ENCODE measurements at places on chromosomes 7 and 10.

DNA sequence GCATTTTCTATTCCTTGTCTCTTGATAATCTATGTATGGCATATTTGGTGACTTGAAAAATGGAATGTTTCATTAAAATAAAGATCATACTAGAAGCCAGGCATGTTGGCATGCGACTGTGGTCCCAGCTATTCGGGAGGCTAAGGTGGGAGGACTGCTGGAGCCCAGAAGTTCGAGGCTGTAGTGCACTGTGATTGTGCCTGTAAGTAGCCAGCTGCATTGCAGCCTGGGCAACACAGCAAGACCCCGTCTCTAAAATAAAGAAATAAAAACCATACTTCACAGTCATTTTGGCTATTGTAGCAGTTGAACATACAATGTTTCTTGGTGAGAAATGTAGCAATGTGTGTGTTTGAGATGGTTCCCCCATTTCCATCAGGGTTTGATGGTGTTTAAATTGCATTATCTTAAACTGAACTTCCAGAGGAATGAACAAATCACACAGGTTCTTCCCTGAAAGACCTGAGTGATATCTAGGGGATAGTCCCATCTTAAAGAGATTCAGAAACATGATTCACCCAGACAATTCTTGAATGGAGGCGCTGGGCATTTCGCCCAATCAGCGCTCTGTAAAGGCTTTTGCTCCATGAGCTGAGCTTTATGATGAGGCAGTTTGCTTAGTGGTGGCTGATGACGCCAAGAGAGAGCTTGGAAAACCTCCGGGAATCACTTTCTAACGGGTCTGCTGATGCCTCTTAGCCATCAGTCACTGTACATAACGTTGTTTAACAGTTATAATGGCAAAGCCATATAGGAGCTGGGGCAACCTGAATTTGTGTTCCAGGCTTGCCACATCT is 19.4 kb upstream of the BTBD16 start:
- no peak for DNase-seq

GRCh38 chr7:151095123-151095797 is 9.0 kb downstream of the AGAP3 start:
- DNase-seq: no peak

DNA sequence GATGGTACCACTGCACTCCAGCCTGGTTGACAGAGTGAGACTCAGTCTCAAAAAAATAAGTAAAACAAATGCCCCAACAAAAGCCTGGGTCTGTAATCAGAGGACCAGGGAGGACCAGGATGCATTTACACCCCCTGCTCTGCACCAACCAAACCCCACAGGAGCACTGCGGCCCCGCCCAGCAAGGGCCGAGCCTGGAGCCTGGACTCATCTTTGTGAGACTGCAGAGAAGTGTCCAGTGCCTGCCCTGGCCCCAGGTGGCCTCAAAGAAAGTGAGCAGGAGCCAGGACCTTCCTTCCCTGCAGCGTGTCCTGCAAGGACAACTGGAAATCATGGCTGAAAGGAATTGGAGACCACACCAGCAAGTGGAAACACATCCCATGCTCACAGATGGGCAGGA is 31.6 kb downstream of the KNDC1 start:
- no peak for DNase-seq

GRCh38 chr7:60706-61105 is 131.7 kb upstream of the FAM20C start:
- no peak for DNase-seq

DNA sequence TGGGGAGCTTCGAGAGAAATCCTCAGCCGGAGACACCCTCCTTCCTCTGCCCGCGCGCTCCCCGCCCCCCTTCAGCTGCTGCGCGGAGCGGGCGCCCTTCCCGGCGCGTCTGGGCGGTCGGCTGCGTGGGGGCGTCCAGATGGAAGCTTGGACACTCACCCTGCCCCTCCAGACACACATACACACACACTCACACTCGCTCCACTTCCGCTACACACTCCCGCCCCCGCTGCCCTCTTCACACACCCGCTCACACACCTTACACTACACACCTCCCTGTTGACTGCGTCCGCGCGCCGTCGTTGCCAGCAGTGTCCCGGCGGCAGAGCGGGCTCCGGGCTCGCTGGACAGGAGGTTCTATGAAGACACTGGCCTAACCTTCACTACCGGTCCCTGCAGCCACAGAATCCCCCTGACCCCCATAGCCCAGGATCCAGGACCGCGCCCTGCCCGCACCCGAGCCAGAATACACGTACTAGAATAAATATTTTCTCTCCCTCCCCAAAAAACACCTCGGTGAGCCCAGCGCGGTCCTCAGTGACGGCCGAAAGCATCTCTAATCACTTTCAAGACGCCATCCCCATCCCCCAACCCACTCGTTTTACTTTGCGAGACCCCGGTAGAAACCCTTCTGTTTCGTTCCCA is 1.1 kb upstream of the EGR2 start:
- DNase-seq: no peak

DNA sequence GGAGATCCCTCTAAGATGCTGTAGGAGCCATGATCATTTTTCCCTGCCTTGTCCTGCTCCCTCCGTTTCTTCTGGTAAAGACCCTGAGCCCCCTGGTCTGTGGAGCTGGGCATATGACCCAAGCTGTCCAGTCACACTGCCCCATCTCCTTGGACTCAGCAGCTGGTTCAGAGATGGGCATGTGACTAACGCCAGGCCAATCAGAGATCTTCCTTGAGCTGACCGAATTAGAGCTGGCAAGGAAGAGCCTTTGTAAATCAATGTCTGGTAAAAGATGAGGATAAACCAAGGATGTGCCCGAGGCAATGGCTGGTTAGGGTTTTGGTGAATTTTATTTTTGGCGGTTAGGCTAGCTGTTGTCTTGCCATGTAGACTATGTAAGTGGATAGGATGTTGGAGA is 173.3 kb downstream of the LCOR start:
- DNase-seq: no peak

DNA sequence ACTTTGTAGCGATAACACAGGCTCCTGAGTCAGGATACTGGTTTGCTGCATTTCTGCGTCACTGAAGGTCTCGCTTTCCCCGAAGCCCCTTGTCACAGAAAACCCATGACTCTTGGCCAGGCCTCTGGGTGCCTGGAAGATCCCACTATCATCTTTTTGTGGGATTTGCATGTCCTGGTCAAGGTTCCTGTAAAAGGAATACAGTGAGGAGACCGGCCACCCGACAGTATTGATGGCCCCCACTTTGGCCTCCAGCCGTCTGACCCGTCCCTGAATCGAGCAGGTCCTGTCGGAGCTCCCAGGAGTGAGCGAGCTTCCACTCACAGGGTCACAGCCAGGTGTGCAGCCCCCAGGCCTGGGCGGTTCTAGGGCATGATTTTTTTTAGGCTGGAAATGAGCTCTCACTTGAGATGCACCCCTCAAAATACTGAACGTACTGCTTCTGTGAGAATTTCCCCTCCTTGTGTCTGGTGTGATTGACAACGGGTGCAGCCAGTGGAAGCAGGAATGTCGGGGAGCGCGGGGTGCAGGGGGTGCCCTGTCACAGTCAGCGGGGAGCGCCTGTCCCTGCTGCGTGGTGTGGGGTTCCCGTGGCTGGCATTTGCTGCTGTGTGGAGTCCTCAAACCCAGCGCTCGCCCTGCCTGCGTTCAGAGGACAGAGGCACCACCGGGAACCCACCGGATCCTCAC is 75.8 kb downstream of the DNAJB6 start:
- no peak for DNase-seq

DNA sequence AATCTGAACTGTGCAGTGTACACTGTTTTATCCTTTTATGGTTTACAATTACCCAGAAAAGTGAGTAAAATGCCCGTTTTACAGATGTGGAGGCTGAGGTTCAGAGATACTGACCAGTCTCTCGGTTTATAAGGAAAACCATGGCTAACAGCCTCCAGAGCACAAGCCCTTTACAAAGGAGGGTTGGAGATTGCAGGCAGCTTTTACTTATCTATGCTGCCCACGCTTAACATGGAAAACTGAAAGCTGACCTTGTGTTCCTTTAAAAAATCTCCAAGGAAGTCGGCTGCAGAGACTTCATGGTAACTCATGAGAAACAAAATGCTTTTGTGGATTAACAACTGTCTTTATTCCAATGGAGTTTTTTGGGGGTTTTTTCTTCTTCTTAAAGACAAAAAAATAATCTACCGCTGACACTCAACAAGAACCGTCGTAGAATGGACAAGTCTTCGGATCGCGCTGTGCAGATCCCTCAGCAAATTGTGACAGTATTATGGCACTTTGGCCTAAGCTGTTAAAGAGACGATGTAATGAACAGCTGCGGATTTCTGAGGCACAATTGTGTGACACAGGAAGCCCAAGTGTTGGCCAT is 654 bp upstream of the SLF2 start:
- no peak for DNase-seq

DNA sequence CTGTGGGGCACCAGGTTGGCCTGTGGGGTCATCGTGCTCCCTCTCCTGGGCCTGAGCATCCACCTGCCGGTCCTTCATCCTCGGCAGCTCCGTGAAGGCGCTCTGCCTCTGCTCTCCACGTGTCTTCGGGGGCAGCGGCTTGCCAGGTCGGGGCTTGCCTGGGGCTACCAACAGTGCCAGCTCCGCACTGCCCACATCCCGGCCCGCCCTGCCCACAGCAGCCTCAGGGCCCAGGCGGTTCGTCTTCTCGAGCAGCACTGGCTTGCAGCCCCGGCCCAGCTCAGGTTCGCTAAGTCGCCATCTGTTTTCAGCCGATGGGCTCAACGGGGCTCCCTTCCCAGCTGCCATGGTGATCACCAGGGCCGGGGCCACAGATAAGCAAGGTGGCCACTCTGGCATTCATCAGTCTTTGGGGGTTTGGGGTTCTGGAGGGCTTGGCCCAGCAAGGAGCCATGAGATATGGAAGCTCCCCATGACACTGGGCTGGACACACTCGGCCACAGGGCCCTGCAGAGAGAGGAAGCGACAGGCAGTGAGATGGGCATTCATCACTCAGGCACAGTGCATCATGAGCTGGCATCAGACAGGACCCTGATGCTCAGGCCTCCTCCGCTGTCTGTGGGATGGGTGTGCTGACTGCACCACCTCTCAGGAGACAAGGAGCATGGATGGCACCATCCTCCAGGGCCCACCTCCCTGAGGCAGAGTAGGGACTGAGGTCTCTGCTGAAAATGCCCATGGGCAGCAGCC is 15.5 kb downstream of the ZNF488 start:
- no peak for DNase-seq

DNA sequence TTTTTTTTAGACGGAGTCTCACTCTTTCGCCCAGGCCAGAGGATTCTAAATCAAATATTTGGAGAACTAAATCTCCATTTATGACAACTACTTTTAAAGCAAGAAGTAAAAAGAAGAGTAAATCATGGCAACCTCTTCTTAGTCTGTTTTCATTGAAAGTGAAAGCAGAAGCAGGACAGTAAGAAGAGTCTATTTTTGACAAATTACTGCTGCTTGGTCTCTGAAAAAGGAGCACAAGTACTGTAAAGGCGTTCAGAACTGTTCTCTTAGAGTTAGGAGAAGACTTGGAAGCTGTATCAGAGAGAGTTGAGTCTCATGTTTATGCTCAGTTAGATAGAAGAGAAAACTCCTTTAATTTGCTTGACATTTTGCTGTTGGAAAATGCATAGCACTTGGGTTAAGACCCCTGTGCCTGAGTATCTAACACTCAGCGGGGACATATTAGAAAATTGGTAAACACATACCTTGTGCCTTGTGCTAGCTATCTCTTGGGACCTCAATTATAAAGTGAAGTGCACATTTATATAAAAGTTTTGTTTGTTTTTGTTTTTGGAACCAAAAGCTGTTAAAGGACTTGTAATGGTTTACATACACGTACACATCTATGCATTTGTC is 433.0 kb downstream of the ANKRD7 start:
- no peak for DNase-seq

- DNase-seq: no peak
These were observed 2.7 kb downstream of the SNX13 start for GRCh38 chr7:17937506-17938120.

DNA sequence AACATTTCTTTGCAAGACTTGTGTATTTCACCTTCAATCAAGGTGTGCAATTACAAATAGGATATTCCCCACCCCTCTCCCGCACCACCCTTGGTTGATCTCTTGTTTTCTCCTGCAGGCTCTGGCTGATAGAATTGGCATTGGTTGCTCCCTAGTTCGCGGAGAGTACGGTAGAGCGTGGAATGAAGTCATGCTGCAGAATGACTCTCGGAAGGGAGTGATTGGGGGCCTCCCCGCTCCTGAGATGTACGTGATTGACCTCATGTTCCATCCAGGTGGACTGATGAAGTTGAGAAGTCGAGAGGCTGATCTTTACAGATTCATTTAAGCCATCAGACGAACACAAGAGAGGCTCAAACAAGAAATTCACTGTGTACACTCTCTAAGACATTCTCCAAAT is 58.2 kb upstream of the MSRB2 start:
- DNase-seq: no peak

DNA sequence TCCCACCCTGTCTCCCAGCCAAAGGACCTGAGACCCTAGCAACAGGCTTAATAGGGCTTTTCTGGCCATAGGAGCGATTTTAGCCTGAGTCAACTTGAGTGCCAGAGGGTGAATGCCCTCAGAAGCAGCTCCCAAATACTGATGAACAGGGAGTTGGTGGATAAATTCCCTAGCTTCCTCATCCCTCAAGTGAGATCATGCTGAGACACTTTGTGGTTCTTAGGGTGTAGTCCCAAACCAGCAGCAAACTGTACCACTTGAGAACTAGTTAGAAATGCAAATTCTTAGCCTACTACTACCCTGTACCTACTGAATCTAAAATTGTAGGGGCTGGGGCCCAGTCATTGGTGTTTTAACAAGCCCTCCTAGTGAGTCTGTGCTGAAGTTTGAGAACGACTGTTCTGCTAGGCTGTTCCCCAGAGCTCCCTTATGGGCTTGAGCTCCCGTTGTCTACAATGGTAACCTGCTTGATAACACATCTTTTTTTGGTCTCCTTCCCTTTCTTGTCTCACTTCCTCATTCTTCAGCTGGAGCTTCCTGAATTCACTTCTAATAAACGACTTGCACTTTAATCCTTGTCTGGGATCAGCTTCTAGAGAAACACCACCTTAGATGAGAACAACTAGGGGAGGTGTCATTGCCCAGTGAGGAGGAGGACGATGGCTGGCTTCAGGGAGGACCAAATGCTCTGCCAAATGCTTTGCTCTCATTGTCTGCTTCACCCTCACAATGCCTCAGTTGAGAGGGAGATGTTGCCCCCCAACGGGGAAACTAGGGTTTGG is 18.2 kb upstream of the CDH23 start:
- no peak for DNase-seq

- no peak for DNase-seq
These were observed 1.7 kb upstream of the UPP1 start for GRCh38 chr7:48087349-48087748.

DNA sequence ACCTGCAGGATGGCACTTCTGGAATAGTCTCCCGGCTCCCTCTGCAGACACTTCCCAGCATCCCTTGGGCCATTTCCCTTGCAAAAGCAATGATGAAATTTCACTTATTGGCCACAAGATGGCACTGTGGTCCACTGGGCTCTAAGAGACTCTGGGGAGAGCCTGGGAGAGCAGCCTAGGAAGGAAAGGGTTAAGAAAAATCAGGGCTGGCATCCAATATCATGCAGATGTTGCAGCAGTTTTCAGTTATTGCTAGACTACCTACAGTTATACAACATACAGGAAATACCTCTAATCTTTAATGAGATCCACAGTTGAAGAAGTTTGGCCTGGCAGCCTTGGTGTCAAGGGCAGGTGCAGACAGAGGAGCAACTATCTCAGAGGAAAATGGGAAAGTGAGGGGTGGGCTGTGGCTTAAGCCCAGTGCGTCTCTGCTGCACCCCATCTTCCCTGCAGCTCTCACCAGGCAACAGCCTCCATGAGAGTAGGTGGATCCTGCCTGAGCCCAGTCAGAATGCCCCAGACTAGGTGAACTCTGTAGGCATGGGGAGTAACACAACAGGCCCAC is 100.2 kb upstream of the PRSS58 start:
- DNase-seq: no peak

- DNase-seq: no peak
These were observed 9.3 kb downstream of the MKLN1 start for GRCh38 chr7:131336956-131337355.

- no peak for DNase-seq
These were observed 138.5 kb upstream of the COBL start for GRCh38 chr7:51455086-51455485.
